ENCODE measurements at places on chromosomes 5 and 9.

DNA sequence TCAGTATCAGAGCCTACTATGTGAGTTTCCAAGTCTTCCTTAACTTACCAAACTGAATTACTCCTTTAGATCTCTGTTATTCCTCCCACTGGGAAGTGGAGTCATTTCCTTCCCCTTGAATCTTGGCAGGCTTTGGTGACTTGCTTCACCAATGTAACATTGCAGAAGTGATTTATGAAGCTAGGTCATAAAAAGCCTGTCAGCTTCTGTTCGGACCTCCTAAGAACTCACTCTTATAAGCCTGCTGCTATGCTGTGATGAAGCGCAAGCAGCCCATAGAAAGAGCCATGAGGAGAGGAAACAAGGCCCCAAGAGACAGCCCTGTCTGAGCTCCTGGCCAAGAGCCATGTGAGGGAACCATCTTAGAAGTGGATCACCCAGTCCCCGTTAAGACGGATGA, 14.2 kb upstream of the FOXB2 start:
- DNase-seq, result no peak

GRCh38 chr9:107755246-107755645, 265.7 kb upstream of the KLF4 start:
- no peak for DNase-seq

- no peak for DNase-seq
These were observed 102.8 kb upstream of the IFNE start for GRCh38 chr9:21584890-21585289.

- DNase-seq, result no peak
These were observed 6.6 kb downstream of the LHX2 start for GRCh38 chr9:124017929-124018729.

DNA sequence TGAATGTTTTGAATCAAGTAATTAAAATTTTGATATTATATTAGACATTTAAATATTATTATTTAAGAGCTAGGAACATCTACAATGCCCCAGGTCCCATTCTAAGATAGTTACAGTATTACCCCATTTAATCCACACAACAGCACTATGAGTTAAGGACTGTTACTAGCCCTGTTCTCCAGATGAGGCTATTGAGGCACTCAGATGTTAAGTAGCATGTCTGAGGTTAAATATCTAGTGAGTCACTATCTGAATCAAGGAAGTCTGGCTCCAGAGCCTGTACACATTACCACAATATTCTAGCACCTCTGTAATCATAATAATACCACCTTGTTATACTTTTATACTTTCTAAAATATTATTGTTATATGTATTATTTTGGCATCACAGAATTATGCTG, 304.6 kb downstream of the PDE4D start:
- DNase-seq, result no peak

GRCh38 chr9:7341571-7341970, 458.0 kb downstream of the DMAC1 start:
- no peak for DNase-seq

DNA sequence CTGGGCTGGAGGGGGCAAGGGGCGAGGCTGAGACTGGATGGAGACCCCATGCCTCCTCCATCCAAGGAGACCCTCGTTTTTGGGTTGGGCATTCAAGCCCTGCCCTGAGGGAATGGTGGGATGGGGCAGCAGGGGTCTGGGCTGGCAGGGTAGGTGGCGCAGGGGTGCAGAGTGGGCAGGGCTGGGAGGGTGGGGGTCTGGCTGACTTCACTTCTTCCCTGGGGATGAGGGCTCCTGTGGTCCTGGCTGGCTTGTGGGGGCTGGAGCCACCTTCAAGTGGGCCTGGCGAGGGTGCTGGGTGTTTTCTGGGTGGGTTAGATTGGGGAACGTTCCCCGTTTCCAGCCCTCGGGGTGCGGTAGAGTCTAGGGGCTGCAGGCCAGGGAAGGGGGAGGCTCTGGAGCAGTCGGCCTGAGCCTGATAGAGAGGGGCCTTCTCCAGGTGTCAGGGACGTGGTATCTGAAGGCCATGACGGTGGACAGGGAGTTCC, 412 bp downstream of the LCN1 start:
- no peak for DNase-seq

- DNase-seq, result peak; percentile 41
These were observed 524 bp downstream of the CYFIP2 start for GRCh38 chr5:157266286-157267007.

- no peak for DNase-seq
These were observed 17.7 kb downstream of the ROPN1L start for GRCh38 chr5:10459080-10460055.

- DNase-seq, result no peak
These were observed 231.6 kb upstream of the TNC start for GRCh38 chr9:115349542-115349941.

DNA sequence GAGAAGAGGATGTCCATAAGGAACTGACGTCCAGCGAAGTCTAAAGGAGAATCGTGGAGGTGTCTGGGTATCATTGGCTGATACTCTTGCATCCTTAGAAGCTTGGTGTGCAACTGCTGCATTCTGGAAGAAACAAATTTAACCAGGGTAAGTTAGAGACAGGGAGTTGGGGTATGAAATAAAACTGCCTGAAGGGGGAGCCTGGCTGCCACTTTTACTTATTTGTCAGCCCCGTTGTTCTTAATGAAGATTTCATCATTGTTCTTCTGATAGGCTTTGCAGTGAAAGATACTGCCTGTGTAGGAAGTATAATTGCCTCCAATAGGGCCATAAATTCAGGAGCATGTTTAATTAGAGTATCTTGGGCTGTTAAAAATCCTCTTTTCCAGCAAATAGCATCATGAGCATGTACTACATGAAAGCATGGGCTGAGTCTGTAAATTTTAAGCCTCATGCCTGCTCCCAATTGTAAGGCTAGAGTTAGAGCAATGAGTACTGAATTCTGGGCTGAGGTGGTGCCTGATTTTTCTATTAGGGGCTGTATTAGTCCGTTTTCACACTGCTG, 1264.5 kb upstream of the ACO1 start:
- DNase-seq, result peak; percentile 18

DNA sequence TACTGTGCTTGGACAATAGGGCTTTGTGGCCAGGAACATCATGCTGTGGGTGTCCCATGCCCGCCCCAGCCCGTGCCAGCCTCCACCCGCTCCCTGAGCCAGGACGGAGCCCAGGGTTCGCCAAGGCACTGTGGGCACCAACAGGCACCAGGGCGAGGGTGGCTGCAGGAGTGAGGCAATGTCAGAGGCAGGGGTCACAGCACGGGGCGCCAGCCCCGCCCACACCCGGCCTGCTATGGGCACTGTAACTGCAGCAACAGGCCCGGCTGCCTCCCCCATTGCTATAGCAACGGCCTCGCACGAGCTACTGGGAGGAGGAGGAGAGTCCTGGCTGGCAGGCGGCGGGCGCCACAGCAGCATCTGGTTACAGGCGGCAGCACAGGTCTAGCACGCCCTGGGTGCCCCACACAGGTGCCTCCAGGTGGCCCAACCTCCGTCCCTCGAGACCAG, 2.5 kb downstream of the ABCA2 start:
- no peak for DNase-seq

DNA sequence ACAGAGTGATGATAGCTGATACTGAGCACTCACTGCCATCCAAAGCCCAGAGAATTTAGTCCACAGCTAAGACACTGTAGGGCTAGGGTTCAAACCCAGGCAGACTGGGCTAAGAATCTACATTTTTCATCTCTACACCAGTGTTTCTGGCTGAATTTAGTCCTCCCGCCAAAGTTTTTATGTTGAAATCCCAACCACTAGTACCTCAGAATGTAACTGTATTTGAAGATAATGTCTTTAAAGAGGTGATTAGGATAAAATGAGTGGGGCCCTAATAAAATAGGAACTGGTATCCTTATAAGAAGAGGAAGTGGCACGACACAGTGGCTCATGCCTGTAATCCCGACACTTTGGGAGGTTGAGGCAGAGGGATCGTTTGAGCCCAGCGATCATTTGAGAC, 4.3 kb downstream of the GNA14 start:
- DNase-seq, result no peak

- no peak for DNase-seq
These were observed 124.9 kb downstream of the MRPS30 start for GRCh38 chr5:44933686-44934085.

DNA sequence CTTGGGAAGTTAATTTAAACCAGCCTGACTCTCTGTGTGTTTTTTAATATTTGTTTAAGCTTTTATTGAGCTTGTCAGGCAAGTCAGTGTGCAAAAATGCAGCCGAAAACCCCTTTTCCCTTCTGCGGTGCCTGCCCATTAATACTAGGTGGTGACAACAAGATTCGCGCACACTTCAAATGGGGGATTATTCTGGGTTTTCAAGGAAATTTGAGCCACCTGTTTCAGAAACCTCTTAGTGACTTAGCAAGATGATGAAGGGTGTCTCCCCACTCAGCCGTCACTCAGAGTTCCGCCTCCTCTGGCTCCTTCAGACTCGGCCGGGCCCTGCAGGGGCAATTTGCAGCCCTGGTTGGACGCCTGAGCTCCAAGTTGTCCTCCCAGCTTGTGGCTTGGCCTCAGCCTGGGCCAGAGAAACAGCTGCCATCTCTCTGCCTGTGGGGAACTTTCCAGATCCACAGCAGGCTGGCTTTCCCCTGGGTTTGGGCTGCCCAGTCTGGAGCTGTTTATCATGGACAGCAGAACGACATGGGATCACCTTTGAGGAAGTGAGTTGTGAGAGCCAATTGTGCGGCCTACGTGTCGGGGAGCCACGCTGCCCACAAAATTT, 75.9 kb downstream of the SPRY4 start:
- DNase-seq, result no peak

- DNase-seq, result no peak
These were observed 107.1 kb upstream of the TNPO1 start for GRCh38 chr5:72709341-72709740.

GRCh38 chr5:176619203-176619568, 9.2 kb upstream of the GPRIN1 start:
- peak; percentile 55 for DNase-seq

DNA sequence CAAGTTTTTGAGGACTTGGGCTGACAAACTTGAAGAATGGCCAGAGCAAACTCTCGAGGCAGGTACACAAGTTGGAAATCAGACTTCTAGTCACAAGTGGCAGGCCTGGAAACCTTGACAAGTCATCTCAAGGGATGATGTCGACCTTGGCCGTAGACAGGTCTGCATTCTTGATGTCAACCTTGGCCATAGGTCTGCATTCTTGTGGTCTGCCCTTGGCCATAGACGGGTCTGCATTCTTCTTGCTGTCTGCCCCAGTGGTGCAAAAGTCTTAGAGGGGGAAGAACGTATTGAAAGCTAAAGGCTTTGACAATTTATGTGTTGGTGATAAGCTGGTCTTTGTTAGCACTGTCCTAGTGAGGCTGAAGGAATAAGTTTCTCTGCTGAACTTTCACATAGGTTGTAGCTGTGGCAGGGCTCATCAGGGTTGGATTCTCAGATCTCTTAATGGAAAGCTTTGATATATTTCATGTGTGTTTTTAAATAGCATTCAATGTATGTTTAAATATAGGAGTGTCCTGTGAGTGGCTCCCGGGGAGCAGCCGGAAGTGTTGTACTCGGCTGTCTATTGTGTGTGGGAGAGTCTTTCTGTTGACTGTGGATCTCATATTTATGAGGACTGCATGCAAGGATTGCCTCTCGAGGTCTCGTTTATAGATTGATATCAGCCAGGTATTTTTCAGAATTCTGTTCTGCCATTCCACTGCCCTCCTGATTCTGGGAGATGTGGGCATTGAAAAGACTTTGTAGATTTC, 27.0 kb downstream of the SUB1 start:
- DNase-seq, result no peak

GRCh38 chr9:69513141-69513820, 158.9 kb downstream of the APBA1 start:
- DNase-seq, result no peak

DNA sequence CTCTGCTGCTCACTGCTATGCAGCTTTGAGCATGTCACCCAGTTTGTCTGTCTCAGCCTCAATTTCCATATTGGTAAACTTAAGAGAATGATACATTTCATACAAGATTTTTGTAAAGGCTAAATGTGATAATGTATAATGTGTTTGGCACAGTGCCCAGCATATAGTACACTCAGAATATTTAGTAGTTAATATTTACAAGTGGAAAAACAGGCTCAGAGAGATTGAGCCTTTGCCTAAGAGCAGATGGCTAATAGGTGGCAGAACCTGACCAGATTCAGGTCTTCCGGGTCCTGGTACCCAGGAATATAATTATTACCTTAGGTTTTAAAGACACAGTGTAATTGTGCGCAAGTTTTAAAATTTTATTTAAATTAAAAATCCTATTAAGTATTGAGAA, 46.8 kb upstream of the KIAA1958 start:
- no peak for DNase-seq

- no peak for DNase-seq
These were observed 424.1 kb upstream of the CD180 start for GRCh38 chr5:67620424-67621397.

DNA sequence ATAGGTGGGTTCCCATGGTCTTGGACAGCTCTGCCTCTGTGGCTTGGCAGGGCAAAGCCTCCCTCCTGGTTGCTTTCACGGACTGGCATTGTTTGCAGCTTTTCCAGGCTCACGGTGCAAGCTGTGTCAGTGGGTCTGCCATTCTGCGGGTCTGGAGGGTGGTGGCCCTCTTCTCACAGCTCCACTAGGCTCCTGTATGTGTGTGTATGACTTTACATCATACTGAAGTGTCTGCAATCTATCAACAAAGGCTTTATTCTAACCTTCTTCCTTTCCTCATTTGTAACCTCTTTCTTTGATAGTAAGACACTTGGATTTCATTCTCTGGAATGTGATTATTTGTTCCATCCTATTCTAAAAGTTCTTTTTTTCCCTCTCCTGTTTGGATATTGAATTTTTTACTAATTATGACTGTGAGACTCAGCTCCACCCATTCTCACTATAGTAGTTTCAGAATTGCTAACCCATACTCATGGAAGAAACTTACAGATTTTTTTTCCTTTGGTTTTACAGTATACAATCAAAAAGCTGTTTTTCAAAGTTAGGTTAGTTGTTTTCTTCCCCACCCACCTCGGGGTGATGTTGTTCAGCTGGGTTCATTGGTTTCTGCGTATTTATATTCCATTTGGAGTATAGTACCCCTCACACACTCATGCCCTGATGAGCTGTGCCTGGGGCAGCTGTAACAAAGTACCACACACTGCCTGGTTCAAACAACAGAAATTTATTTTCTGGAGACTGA, 144.6 kb upstream of the OTULINL start:
- DNase-seq, result no peak

GRCh38 chr9:131111186-131111853, 14.1 kb upstream of the NUP214 start:
- DNase-seq, result no peak

DNA sequence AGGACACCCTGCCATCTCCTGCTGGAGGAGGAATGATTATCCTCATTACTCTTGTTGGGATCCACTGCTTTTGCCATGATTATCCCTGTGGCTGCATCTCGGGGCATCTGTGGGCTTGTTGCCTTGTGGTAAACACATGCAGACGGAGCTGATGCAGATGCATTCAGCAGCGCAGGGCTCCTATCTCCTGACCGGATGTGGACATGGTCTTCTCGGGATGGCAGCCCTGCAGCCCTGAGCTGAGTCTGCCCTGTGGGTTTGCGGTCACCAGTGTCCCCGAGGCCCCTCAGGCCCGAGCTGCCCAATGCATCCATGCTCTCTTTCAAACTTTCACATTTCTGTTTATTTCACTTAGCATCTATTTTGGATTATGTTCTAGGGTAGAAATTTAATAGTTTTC, 250.4 kb upstream of the IRX1 start:
- no peak for DNase-seq

Measured in effector CD4-positive, alpha-beta T cell (primary cell).